ENCODE measurements at places on chromosomes 16 and 17.

- no peak for DNase-seq
Observed at GRCh38 chr16:50598256-50598894, 50.2 kb downstream of the NKD1 start.

- DNase-seq: peak; percentile 51
Observed at GRCh38 chr16:29675811-29676643, 3.0 kb upstream of the QPRT start.

DNA sequence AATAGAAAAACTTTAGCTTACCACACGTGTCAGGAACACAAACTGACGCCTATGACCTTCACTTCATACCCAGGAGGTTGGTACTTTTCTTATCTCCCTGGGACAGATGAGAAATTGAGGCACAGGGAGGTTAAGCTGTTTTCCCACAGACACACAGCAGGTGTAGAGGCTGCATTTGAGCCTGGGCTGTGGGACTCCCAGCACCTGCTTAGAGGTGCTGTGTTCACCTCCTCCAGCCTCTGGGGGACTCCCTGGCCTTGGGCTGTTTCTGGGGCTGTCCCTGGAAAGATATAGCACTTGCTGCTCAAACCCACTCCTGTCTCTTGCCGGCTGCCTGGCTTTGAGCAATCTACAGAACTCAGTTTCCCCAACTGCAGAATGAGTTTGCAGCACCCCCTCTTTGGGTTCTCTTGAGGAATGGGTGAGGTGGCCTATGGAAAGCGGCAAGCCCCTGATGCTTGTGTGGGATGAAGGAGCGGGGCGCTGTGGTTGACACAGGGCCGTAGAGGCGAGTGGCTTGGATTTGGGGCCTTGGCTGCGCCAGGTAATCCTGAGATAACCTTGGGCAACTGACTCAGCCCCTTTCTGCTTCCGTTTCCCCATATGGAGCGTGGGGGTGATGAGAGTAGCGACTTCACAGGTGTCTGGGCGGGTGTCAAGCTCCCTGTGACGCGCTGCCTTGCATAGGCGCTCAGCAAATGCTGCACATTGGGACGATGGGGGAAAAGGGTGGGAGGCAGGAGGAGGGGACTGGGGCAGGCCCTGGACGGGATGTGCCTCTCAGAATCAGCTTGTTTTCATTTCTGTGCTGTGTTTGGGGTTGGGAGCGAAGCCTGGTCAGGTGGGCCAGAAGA is 104.5 kb upstream of the CIBAR2 start:
- no peak for DNase-seq

GRCh38 chr16:84105301-84105815 is 11.4 kb downstream of the MBTPS1 start:
- no peak for DNase-seq

- no peak for DNase-seq
Observed at GRCh38 chr16:76943921-76944320, 247.1 kb upstream of the MON1B start.

DNA sequence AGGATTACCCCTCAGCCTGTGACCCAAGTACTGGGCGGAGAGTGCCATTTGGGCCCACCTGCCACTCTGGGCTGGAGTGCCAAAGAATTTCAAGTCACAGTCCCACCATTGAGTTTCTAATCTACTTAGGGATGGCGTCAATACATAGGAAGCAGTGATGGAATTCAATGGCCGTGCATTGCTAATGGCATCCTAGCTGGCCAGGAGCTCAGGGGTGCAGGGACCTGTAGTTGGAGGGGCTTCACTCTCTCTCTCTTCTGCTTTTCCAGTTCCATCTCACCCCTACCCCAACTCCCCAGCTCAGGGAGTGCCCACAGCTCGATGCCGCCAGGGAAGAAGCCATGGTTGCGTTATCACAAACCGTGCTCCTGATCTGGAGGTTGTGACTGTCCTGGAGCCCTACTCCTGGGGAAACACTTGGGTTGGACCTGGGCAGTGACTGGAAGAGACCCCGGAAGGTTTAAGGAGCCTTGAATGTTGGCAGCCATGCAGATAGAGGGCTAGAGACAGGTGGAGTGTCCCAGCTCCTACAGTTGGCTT is 2.4 kb downstream of the MMP15 start:
- DNase-seq: no peak

Data from B cell (primary cell).